ENCODE measurements at places on chromosomes 13 and 19.
A peak's percentile ranks its signal among the peaks of the same experiment; 100 is the strongest.

DNA sequence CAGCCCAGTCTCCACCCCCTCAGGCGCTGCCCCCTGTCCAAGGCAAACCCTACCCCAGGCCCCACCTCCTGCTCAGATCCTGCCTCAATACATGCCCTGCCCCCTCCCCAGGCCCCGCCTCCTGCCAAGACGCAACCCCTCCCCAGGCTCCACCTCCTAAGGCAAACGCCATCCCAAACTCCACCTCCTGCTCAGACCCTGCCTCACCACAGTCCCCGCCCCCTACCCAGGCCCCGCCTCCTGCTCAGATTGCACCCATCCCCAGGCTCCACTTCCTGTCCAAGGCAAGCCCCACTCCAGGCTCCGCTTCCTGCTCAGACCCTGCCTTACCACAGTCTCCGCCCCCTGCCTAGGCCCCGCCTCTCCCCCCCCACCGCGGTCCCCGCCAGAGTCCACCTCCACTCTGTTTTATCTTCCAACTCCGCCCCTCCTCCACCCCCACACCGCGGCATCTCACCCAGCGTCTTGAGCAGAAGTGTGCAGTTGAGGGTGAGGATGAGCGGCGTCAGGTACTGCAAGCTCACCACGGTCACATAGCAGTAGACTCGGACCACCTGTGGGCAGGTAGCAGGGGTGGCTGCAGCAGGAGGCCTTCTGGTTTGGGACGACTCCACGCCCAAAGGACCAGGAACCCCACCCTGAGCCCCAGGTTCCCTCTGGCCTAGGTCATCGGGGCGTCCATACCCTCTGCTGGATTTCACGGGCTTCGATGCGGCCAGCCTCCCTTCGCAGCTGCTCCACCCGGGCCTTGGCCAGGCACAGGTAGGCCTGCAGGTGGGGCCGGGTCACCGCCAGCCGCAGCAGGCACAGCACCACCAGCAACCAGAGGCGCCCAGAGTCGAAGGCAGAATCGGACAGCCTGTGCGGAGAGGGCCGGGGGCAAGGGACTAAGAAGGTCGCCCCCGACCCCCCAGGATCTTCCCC lies 17.7 kb downstream of the TMEM161A start:
- peak; percentile 77 for DNase-seq

- no peak for DNase-seq
Observed at GRCh38 chr19:55681131-55682092, 6.4 kb downstream of the EPN1 start.

DNA sequence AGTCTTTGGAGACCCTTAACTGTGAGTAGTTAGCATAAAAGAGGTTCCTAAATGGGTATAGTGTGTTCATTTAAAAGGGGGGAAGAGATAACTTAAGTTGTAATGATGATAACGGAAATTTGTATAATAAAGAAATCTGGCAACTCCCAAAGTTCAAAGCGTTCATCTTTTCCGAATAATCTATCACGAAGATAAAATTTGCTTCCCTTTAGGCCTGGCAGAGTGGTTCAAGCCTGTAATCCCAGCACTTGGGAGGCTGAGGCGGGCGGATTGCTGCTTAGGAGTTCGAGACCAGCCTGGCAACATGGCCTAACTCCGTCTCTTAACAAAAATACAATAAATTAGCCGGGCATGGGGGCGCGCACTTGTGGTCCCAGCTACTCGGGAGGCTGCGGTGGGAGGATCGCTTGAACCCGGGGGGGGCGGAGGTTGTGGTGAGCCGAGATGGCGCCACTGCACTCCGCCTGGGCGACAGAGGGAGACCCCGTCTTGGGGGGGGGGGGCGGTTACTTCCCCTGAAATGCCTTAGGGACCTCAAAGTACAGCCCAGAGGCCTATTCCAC lies 934 bp downstream of the N4BP2L2 start:
- no peak for DNase-seq

- DNase-seq: no peak
Observed at GRCh38 chr19:1922803-1923202, 17.6 kb downstream of the ADAT3 start.

DNA sequence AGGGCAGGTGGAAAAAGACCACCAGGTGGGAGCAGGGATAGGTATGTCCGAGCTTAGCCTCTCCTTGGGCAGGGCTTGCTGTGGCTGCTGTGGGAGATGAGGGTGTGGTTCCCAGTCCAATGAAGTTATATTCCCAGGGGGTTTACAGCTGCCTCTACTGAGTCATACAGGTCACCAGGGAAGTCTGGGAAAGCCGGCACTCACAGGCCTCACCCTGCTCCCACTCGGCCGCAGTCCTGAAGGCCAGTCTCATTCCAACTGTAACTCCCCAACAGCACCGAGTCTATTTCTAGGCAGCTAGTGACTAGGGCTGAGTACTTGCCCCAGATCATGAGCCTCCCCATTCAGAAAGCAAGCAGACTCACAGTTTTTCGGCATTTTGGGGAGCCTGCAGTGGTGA lies 77.1 kb downstream of the FNDC3A start:
- no peak for DNase-seq

GRCh38 chr19:42287017-42287826 lies 14.7 kb upstream of the PRR19 start:
- peak; percentile 62 for DNase-seq

GRCh38 chr13:50261130-50261901 lies 246.1 kb downstream of the KCNRG start:
- DNase-seq: no peak

GRCh38 chr19:12784394-12784870 lies 6.9 kb upstream of the JUNB start:
- DNase-seq: no peak

DNA sequence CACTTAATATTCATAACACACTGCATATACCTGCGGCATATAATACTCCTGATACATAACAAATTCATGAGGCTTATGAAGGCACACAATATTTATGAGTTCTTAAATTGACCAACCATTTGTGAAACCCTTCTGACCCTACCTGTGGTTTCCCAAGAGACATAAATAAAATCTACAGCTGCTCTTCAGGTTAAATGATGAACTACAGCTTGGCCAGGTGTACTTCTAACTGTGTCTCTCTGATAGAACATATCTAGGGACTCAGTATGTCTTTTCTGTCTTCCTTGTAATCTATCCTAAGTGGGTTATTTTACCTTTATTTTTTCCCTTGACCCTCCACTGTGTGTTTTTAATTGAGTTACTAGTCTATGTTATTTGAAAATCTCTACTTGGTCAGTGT lies 189.9 kb upstream of the UFM1 start:
- no peak for DNase-seq

DNA sequence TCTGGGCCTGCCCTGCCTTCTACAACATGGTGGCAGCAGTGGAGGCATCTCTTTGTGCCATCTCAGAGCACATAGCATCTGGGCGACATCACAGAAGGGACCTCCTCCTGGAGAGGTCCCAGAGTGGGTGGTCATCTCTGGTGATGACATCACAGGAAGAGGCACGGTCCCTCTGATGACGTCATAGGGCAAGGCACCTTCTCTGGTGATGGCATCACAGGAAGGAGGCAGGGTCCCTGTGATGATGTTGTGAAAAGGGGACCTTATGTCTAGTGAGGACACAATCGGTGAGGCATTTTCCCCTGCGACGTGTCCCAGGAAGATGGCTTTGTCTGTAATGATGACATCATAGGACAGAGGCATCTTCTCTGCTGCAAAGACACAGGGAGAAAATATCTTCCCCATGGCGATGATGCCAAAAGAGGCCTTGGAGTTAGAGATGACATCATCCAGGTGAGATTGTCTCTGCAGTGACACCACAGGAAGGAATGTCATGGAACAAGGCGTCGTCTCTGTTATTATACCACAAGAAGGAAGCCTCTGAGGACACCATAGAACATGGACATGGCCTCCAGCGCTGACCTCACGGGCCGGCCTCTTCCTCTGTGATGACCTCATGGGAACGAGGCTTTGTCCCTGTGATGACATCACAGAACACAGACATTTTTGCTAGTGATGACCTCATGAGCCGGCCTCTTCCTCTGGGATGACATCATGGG lies 10.7 kb downstream of the SHISA7 start:
- DNase-seq: no peak

DNA sequence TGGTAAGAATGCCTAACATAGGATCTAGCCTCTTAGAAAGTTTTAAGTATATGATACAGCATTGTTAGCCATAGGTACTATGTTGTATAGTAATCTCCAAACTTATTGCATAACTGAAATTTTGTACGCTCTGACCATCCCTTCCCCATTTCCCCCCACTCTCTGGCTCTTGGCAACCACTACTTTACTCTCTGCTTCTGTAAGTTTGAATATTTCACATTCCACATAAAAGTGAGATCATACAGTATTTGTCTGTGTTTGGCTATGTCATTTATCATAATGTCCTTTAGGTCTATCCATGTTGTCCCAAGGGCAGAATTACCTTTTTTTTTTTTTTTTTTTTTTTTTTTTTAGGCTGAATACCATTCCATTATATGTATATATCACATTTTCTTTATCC lies 396.9 kb downstream of the DLEU7 start:
- DNase-seq: no peak

GRCh38 chr13:51770160-51770559 lies 33.8 kb downstream of the DHRS12 start:
- DNase-seq: no peak

DNA sequence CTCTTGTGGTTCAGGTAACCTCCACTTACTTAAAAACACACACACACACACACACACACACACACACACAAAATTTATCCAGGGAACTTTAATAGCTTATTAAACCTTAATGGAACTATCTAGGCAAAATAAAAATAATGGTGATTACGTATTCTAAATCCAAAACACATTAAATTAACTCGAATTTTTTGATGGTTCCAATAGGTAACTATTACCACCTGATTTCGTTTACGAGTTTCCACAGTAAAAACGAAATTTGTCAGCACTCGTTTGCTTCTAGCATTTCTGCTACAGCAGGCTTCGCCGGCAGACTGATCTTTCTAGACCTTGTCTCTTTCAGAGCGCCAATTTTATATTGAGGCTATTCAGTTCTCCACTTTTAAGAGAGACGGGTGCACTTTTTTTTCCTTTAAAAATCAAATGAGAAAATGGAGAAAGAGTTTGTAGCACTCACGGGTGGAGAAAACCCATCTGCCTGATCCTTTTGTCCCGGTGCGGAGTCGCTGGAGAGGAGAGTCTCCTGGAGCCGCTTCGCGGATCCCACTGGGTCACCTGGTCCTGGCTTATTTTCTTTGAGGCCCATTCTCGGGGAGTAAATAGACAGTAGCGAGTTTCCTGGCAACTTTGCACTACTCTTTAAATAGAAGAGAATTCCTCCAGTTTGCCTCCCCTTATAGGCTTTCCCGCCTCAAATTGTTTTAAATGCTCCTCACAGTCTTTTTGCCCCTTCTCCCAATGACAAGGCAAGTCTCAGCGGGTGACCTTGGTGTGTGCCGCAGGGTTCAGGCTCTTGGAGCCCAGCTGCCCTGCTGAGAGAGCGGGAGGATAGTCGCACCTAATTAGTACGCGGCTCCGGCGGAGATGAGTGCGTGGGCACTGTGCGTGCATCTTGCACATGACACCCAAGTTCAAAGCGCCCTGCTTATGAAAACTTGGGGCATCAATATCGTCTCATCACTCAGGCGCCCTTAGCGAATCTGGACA lies 117.0 kb downstream of the KCNRG start:
- no peak for DNase-seq
